ENCODE measurements at places on chromosomes 1 and 21.

- DNase-seq: no peak
Measured at GRCh38 chr1:219580009-219580676, 32.8 kb downstream of the ZC3H11B start.

DNA sequence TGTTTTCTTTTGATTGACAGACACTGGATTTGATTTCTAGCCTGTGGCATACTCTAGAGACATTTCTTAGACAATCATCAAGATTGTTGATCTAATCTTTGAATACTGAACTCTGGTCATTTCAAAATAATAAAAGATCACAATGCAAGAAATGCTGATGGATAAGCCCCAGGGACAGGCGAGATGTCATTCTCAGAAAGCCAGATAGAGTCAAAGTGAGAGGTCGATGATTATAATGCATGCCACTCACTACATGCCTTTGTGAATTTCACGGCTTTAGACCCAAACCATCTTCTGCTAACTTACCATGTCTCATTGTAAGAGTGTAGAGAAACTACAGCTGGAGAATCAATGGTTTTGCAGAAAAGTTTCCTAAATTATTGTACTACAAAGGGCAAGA lies 257.1 kb downstream of the DYRK1A start:
- DNase-seq: no peak

DNA sequence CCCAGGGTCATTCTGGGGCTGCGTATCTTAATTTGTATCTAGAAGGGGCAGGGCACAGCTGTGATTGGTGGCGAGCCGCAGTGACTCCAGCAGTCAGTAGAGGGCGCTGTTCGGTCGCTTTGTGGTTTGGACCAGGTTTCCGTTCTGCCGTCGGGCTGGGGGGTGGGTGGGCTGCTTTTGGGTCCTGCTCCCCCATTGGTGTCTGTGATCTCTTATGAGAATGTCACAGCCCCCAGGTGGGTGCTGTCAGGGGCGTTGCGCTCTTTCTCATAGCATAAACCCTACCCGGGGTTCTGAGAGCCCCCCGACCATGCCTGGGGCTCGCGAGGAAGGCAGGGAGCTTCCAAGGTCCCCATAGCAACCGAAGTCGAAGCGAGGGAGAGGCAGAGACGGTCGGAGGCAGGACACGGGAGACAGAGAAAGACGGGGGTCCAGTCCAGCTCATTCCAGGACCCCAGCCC lies 5.4 kb downstream of the TFF3 start:
- peak; percentile 87 for DNase-seq

GRCh38 chr21:41601573-41602368 lies 93.8 kb upstream of the TMPRSS2 start:
- DNase-seq: no peak

- no peak for DNase-seq
Measured at GRCh38 chr1:172894349-172895049, 156.2 kb downstream of the TNFSF18 start.

GRCh38 chr21:34280959-34281358 lies 82.8 kb upstream of the KCNE2 start:
- no peak for DNase-seq

- DNase-seq: no peak
Measured at GRCh38 chr1:28200234-28200873, 23.9 kb upstream of the PTAFR start.

DNA sequence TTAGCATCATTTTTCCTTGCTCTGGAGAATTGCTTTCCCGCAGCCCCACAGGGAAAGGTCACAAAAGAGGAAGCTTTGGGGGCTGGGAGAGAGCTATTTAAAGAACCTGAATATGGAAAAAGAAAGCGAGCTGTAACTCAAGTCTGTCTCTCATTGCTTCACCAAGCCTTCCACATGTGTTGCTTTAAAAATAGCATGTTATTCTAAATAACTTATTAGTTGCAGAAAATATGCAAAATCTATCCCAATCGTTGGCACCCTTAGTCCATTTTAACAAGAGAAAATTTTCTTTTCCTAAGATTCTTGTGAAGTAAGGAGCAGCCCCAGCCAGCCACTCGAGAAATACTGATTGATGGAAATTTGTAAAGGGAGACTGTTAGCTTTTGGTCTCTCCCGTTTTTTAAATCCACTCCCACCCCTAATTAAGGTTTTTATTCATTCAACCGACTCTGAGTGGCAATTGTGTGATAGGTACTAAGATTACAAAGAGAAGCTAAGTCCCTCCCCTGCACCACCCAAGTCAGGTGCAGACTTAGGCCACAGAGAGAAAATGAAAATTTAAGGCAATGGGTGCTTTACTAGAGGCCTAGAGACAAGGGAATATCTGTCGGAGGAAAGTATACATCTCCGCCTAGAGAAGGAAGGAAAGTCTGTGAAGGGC lies 802 bp downstream of the CYP4X1 start:
- DNase-seq: no peak

GRCh38 chr1:29551123-29551936 lies 315.0 kb downstream of the PTPRU start:
- no peak for DNase-seq

DNA sequence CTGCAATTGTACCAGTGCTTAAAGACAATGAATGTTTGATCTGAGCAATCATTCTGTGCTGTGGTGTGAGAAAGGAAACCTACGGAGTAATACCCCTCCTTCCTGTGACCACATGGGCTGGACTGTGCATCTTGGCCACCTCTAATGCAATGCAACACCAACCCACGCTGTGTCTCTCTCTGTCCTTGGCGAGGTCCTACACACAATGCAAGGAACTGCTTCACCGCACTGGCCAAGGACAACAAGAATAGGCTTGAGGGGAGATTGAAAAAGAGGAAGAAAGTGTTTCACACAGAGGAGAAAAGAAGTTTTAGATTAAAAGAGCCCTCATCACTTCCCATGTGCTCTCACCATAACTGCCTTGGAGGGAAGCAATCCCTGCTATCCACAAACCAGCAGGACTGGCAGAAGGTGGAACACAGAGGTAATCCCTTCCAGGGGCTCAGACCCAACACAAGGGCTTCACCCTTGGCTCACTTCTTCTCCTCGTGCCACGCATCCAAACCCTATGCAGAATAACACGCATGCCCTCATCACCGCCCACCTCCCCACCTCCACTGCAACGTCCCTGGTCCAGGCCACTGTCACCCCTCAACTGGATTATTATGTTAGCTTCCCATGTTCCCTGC lies 112.5 kb upstream of the ERG start:
- no peak for DNase-seq

- peak; percentile 37 for DNase-seq
Measured at GRCh38 chr1:44031252-44032169, at the start of gene SLC6A9. SLC6A9 (minus strand) TSS chr1:44031462; CDS start chr1:44024277, 7,185 bp downstream.

DNA sequence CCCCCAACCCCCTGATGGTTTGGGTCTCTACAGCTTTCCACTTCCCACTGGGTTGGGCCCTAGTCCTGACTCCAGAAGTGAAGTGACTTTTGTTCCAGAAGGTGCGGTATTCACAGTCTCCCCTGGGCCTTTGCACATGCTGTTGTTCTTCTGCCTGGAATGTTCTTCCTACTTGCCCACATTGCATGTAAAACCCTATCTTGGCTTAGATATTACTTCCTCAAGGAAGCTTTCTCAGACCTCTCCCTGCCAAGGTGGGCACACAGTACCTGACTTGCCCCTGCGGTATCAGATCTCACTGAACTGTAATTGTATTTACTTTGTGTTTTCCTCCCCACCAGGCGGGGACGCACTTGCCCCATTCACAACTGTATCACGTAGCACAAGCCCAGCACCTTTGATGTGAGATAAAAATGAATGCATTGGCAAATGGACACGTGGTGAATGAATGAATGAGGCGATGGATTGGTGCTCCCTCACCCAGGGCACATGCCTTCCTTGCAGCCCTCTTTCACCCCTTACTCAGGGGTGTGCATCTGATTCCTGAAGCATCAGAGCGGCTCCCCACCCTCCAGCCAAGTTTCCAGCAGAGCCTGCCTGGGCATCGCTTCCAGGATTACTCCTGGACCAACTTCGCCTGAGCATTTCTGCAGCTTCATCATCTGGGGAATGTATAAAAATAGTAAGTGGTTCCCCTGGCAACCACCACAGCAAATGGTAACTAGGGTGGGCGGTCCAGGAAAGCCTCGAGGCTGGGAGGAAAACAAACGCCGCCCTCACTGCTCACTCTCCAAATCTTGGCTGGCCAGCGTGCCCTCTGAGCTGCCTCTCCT lies 19.8 kb downstream of the NENF start:
- no peak for DNase-seq

- no peak for DNase-seq
Measured at GRCh38 chr21:43812139-43812821, 22.9 kb downstream of the RRP1 start.

- no peak for DNase-seq
Measured at GRCh38 chr1:993379-993995, 6.4 kb downstream of the HES4 start.

Measured in HEK293T (cell line).